Right atrium auricular region (tissue), 2 donors: ENCODE measurements at places on chromosomes 16 and 17. TPM values are rescaled to one million over a fixed set of nuclear protein-coding genes. Genes with fewer than 3 reads are reported as not detected.

Gene SLC6A2
- not detected for total RNA-seq

Gene EPOP
- total RNA-seq = 0.70 TPM

Gene PSMD12
- total RNA-seq = 31.1 TPM

Gene KRTAP4-6
- total RNA-seq = not detected

Gene ABCC12
- not detected for total RNA-seq

Gene GLYR1
- 39.4 TPM for total RNA-seq

Gene FBXL16
- 1.3 TPM for total RNA-seq

Gene ACSM2A
- not detected for total RNA-seq

Gene SMPD3
- total RNA-seq = 4.4 TPM

Gene SLC47A2
- total RNA-seq = not detected

Gene ANKRD13B
- 8.3 TPM for total RNA-seq

Gene MMP28
- 14.9 TPM for total RNA-seq

Gene GRB7
- 3.4 TPM for total RNA-seq

Gene COTL1
- total RNA-seq = 27.1 TPM

Gene FBXW10
- total RNA-seq = not detected

Gene PPY
- not detected for total RNA-seq

Gene CDH11
- total RNA-seq = 51.6 TPM

Gene NKD1
- total RNA-seq = 1.1 TPM

Gene CSH1
- not detected for total RNA-seq

Gene PNMT
- 14.9 TPM for total RNA-seq

Gene GNAO1
- total RNA-seq = 43.1 TPM

Gene EME1
- 0.33 TPM for total RNA-seq

Gene RNF157
- 13.0 TPM for total RNA-seq

Gene PRDM7
- not detected for total RNA-seq

Gene KRTAP1-5
- not detected for total RNA-seq

Gene AOC2
- total RNA-seq = 0.55 TPM

Gene RPL26
- 1,618 TPM for total RNA-seq

Gene CPSF4L
- not detected for total RNA-seq

Gene C16orf74
- 0.79 TPM for total RNA-seq

Gene MYH8
- not detected for total RNA-seq

Gene MYL4
- 5,829 TPM for total RNA-seq

Gene MAF
- 16.7 TPM for total RNA-seq

Gene PIPOX
- 0.79 TPM for total RNA-seq

Gene TMEM238L
- not detected for total RNA-seq

Gene ABCA9
- 11.8 TPM for total RNA-seq

Gene ZPBP2
- total RNA-seq = not detected

Gene WFIKKN1
- total RNA-seq = 0.71 TPM

Gene PPM1E
- 1.2 TPM for total RNA-seq

Gene CCL7
- total RNA-seq = not detected
